Stromal cell of bone marrow (primary cell): ENCODE measurements at places on chromosomes 7 and 10.

GRCh38 chr10:77936697-77937567 is 10.4 kb upstream of the DLG5 start:
- DNase-seq, result no peak

GRCh38 chr10:128579901-128580300 is 453.7 kb upstream of the MKI67 start:
- no peak for DNase-seq

DNA sequence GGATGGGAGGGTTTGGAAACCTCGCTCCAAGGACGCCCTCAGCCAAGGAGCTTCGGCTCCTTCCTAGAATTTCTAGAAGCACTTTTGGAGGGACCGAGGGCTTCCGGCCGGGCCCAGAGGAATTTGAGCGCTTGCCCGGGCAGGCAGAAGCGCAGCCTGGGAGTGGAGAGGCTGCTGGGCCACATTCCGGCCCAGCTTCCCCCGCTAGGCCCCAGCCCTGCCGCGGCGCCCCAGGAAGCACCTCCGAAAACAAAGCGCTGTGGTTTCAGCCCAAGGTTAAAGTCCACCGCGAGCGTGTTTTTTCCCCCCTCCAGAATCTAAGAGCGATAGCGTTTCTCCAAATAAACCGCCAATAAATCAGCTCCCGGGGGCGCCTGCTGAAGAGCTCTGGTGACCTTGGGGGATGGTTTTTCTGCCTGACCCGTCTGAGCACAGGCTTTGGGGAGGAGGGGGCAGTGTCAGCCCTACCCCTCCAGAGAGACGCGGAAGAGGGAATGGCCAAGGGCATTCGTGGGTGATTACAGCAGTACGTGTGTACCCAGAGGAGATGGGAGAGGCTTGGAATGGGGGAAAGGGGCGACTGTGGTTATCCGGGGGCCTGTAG is 5.7 kb upstream of the TNRC18 start:
- DNase-seq, result no peak

- peak; percentile 45 for DNase-seq
Observed at GRCh38 chr10:78657163-78657861, 411.5 kb upstream of the ZMIZ1 start.

GRCh38 chr10:3812141-3812540 is 27.1 kb upstream of the KLF6 start:
- DNase-seq, result no peak

DNA sequence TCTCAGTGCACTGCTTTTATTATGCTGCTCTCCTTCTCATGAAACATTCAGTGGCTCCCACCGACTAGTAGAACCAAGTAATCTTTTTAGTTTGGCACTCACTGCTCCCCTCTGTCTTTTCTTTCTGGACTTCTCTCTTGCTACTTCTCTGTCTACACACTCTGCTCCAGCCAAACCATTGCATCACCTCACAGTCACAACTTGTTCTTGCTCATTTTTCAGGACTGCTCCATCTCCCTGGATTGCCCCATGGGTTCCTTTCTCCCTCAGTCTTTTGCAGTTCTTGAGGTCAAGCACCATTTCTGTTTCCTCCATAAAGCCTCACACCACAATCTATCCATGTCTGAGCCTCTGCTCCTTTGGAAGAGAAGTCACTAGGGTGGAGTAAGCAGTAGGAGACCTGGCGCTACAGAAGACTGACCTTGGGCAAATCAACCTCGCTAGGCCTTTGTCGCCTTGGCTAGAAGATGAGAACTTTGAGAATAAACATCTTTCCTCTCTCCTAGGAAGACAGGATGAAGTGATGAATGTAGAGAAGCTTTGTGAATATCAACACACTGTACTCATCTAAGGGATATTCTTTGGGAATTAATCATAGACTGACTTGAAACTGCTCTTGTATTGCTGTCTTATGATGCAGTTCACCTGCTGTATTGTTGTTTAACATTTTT is 186.2 kb downstream of the LRMDA start:
- no peak for DNase-seq

DNA sequence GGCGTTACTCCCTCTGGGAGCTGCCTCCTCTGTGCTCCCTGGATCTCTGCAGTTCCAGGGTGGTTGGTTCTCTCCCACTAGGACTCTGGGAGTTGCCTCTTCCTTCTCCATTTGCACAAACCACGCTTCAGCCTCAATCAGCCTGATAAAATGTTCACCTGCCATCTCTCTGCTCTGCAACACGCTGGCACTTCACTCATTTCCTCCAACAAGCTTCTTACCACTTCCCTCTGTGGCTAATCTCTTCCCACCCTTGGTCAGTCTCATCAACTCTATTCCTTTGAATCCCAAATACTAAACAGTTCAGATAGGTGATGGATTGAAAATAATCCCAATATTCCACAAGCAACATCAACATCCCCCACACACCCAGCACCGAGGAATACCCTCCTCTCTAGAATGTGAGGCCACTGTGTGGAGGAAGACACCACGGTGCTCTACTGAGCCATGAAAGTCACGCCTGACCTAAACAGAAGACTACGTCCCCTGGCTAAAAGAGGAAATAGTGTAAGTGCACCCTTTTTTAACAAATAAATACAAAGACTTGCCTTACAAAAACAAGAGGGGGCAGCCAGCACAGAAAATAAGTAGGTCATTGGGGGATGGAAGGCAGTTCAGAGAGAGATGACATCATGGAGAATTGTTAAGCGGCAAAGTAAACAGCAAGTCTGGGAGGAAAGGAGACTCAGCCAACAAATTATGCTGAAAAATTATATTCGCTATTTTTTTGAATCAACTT is 1.9 kb upstream of the FAM170B start:
- DNase-seq, result peak; percentile 36

GRCh38 chr7:135670179-135670578 is 7.9 kb downstream of the STMP1 start:
- DNase-seq, result peak; percentile 82

DNA sequence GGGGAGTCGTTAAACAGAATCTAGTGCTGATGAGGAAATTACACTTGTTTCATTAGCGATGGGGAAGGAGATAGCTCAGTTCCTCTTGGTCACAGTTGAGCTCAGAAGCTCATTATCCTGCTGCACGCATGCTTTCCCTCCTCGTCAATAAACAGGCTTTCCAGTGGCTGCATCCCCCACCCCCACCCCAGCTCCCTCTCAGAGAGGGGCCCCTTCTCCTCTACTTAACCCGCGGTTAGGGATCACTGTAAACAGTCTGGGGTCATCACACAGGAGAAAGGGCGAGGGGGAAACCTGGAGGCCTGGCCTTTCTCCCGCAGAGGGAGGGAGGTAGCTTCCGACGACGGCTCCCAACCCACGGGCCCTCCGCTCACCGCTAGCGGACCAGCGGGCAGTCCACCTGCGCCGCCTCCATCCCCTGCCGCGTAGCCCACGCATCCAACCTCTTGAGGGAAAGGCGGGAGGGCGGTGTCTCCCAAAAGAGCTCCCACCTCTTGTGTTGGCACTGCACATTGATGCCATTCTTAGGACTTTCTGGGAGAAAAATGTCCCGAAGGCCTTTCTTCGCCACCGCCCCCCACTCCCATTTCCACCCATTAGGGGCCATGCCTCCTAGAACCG is 80.8 kb downstream of the PAX2 start:
- no peak for DNase-seq

GRCh38 chr10:119657725-119658124 is 6.5 kb downstream of the BAG3 start:
- DNase-seq, result no peak

DNA sequence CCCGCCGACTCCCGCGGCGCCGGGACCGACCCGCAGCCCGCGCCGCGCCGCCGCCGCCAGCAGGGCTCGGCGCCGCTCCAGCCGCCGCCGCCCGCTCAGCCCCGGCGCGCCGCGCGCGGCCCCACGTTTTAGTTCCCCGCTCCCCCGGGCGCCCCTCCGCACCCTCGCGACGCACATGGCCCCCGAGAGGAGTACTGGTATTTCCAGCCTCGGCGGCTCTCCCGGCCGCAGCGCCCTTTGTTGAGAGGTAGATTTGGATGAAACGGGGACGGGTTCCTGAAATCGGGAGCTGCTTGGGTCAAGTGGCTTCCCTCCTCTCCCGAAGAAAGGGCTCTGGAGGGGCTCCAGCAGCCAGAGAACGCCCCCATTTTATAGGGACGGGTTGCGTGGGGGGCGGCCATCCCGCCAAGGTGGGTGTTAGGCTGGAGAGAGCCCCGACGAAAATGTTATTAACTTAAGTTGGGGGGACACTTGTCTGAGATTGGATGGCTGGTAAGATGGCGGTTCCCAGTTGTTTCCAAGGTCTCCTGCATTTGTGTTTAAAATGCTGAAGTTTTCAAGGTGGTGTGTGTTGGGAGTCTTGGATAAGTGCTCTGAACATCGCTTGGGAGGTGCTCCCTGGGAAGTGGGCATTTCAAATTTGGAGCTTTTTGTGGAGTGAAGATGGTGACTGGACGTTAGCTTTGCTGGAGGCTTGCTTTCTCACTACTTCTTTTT is 1.2 kb downstream of the BMI1 start:
- DNase-seq, result no peak

DNA sequence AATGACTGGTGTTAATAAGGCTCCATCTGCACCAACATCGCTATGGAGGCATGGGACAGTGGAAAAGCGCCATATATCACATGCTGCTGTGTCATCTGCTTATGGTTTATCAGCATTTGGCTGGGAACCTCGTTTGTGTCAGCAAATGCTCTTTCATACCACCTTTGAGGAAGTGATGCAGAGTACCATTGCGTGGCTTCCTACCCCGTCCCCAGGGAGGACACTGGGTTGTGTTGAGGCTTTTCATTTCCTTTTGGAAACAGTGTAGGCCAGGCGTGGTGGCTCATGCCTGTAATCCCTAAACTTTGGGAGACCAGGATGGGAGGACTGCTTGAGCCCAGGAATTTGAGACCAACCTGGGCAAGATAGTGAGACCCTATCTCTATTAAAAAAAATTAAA is 6.8 kb downstream of the TACR2 start:
- no peak for DNase-seq

- no peak for DNase-seq
Observed at GRCh38 chr7:22442187-22442881, 57.7 kb downstream of the STEAP1B start.

DNA sequence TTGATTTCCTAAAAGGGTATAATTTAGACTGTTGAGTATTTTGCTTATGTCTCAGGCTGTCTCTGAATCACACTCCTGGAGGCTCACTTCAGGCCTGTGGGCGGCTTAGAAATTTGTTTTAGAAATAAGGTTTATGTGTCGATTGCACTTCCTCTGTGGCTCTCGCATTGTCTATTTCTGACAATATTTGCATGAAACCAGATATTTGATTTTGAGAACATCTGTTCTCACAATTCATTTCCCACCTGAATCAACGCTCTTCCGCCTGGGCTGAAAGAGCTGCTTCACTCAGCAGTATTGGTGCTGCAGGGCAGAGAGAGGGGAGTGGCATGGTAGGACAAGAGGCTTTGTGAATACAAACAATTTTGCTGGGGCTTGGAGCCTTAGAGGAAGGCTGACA is 262.0 kb downstream of the ADRA2A start:
- DNase-seq, result no peak

DNA sequence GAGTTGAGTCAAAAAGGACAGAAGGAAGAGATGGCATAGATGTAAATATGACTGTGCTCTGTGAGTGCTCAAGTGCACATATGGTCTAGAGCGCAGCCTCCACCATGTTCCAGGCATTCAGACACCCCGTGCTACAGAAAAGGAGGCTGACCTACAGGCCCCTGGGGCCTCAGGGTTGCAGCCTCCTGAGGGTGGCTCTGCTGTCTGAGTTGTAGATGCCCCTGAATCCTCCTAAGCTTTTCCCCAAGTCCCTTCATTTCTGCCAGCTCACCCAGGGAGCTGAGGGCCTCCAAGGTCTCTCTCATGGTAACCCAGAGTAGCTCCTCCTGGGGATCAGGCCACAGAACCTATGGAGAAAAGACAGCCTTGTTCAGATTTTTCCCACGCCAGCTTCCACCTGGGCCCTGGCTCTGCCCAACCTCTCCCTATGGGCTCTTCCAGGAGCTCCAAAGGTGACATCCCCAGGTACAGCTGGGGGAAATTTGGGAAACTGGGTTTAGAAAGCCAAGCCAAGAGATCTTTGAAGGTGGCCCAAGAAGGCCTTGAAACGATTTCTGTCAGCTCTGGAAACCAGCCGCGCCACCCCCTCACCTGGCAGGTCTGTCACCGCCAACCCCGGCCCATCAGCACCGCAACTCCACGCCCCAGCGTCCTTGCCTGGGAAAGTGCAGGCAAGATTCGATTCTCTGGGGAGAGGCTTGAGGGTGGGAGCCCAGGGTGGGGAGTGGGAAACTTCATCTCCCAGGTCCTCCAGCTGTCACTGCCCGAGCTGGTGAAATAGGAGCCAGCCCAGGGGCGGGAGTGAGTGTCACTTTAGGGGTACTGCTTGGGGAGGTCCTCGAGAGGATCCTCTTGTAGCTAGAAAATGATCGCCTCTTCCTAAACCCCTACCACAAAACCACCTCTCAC is 2.4 kb downstream of the ZNF467 start:
- DNase-seq, result no peak

DNA sequence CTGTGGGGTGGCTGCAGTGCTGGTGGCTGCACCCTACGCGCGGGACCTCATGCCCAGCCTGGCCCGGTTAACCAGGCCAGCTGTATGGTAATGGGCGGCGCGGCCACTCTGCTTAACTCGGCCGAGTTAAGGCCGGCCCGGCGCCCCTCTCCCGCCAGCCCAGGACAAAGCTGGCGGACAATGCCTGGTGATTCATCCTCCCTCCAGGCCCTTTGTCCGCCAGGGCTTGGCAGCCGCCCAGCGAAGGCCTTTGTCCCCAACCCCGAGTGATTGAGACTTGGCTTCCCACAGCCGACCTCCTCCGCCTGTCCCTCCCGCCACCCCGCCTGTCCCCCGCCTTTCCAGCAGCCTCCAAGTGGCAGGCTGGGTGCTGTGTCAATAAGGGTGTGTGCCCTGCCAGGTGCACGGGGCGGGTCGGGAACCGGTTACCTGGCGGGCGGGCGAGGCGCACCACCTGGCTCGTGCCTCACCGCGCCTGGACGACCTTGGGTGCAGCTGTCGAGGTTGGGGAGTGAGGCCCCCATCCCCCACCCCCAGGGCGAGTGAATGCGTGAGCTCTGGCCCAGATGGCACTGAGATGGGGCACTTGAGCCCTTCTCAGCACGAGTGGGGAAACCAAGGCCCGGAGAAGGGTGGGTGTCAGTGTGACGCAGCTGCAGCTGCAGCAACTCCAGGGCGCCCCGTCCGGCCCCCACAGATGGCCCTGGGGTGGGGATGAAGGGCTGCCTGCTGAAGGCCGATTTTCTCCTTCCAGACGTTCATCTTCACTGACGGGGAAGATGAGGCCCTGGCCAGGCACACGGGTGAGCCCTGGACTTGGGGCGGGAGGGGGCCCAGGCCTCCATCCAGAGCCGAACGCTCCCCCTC is 4.6 kb downstream of the LFNG start:
- DNase-seq, result no peak

- DNase-seq, result no peak
Observed at GRCh38 chr7:66279912-66280311, 74.8 kb downstream of the TPST1 start.

GRCh38 chr10:88920198-88920597 is 32.4 kb downstream of the ACTA2 start:
- peak; percentile 22 for DNase-seq

DNA sequence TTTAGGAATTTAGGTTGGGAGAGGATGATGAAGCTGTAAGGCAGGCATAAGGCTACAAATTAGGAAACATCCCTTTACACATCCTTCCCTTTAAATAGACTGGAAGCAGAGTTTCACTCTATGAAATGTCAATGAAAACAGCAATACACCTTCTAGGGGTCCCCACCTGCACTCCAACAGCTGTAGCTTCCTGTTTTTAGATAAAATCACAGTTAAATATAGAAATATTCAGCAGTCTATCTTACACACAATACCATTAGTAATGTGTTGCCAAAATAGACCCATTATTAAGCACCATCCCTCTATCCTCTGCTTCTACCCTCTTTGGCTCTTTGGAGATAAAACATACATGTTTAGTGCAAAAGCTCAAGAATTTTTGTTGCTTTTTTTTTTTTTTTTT is 237.4 kb downstream of the PCLO start:
- DNase-seq, result no peak
